ENCODE measurements at places on chromosomes 6 and 20.

GRCh38 chr20:11332381-11332780 is 585.3 kb upstream of the BTBD3 start:
- no peak for DNase-seq

GRCh38 chr6:45116714-45117410 is 211.3 kb upstream of the RUNX2 start:
- no peak for DNase-seq

DNA sequence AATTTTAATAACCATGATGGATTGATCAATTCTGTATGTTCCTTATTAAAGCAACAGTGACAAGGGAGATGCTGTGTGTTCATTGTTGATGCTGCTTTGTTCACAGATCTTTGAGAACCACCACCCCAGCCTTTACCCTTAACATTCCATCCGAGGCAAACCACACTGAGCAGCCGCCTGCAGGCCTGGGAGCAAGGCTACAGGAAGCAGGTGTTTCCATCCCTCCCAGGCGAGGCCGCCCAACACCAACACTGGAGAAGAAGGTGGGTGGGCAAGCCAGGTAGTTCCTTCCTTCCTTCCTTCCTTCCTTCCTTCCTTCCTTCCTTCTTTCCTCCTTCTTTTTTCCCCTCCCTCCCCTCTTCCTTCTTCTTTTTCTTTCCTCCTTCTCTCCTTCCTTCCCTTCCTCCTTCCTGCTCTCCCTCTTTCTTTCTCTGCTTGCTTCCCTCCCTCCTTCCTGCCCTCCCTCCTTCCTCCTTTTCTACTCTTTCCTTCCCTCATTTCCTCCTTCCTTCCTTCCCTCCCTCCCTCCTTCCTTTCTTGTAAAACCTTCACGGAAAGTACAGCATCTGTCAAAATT is 13.7 kb downstream of the TTLL2 start:
- no peak for DNase-seq

DNA sequence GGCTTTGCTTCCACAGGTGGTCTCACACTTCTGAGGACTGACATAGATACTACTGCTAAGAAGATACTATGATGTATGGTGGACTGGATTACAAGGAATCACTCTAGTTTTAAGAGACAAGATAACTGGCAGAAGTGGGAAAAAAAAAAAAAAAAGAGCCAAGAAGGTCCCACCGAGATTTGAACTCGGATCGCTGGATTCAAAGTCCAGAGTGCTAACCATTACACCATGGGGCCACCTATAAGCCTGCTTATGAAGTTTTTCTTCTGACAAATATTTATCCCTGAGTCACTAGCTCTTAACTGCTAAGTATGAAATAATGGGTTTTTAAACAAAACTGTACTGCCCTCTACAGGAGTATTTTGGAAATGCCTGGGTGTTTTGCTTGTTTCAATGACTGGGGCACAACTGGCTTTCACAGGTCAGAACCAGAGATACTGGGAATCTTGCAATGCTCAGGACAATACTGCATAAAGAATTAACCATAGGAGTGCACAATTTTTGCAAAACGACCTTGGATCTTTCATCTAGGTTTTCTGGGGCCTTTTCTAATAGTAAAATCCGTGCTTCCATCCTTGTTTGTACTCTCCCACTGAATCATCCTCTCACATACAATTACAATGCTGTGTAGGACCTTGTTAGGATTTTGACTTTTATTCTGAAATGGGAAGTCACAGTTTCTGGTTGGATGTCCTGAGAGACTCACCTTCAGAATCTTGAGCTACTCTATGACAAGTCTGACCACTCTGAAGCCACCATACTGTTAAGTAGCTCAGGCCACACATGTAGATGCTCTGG is 116.3 kb downstream of the OR2B2 start:
- no peak for DNase-seq

- DNase-seq = no peak
Observed at GRCh38 chr6:3776881-3777507, 25.5 kb upstream of the PXDC1 start.

GRCh38 chr6:11495565-11496145 is 41.9 kb upstream of the TMEM170B start:
- no peak for DNase-seq

Data from activated CD4-positive, alpha-beta T cell treated with anti-CD3 and anti-CD28 coated beads, Interleukin-2, amount 50 U/mL, for 24 hours (primary cell).